ENCODE measurements at places on chromosomes 7 and 10.

DNA sequence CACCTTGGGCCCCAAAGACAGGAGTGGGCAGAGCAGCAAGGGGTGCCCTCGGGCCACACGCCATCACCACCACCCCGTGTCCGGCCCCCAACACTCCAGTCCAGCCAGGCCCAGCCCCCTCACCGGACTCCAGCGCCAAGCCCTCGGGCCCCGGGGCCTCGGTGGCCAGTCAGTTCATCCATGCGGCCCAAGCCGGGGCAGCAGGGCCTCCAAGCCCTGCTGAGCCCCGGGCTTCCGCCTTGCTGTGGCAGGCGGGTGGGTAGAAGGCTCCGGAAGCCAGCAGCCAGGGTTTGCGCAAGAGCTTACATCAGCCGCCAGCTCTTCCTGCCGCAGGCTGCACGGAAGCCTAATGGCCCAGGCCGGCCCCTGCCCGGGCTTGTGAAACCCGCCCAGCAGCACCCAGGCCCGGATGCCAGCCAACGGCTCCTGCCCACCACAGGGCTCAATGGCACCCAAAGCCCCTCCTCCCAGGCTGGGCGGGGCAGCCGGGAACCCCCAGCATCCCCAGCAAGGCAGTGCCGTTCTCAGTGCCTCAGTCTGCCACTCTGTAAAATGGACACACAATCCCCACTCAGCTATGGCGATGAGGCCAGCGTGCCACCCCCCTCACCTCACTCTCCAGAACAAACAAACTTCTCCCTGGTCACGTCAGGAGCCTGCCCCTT is 26.5 kb downstream of the TNRC18 start:
- no peak for DNase-seq

- DNase-seq = no peak
Measured at GRCh38 chr7:29955799-29956486, 33.7 kb downstream of the SCRN1 start.

- peak; percentile 48 for DNase-seq
Measured at GRCh38 chr10:79178614-79179163, 109.9 kb downstream of the ZMIZ1 start.

GRCh38 chr7:27914409-27914808 is 174.4 kb downstream of the TAX1BP1 start:
- no peak for DNase-seq

GRCh38 chr7:66170309-66171231 is 34.6 kb upstream of the TPST1 start:
- no peak for DNase-seq

GRCh38 chr10:63429281-63429680 is 36.5 kb downstream of the JMJD1C start:
- no peak for DNase-seq

GRCh38 chr10:121747163-121747775 is 149.0 kb upstream of the FGFR2 start:
- no peak for DNase-seq

Data from neuronal stem cell (in vitro differentiated cells).